Gastroesophageal sphincter (tissue), 4 donors: ENCODE measurements at places on chromosomes 2 and 18. TPM values are rescaled to one million over a fixed set of nuclear protein-coding genes. Genes with fewer than 3 reads are reported as not detected.

GRCh38 chr2:165074884-165075283 is 119.6 kb upstream of the SLC38A11 start:
- ATAC-seq = no peak

GRCh38 chr2:86065512-86065911 is 40.2 kb downstream of the POLR1A start:
- no peak for ATAC-seq

- no peak for ATAC-seq
Observed at GRCh38 chr2:149572102-149572953, 15.2 kb downstream of the MMADHC start.

DNA sequence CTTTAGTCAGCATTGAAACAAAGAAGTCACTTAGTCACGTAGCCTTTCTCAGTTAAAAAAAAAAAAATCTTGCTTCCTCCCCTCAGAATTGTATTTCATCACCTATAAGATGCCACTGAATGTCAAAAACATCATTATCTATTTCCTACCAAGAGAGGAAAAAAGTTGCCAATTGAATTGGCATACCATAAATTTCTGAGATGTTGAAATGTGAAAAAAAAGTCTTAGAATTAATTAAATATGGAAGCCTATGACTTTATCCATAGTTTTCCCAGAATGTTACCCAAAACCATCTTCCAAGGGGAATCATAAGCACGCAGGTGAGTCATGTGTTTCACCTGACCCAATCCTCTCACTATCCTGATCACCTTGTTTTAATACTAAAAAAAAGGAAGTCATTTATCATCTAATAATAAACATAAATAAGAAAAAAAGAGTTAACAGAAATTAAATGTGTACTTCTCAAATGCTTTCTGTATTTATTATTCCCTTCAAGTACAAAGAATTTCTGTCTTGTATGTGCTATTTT is 205.7 kb downstream of the TCF4 start:
- ATAC-seq = no peak

- no peak for ATAC-seq
Observed at GRCh38 chr2:194619366-194619765, 1037.7 kb upstream of the SLC39A10 start.

DNA sequence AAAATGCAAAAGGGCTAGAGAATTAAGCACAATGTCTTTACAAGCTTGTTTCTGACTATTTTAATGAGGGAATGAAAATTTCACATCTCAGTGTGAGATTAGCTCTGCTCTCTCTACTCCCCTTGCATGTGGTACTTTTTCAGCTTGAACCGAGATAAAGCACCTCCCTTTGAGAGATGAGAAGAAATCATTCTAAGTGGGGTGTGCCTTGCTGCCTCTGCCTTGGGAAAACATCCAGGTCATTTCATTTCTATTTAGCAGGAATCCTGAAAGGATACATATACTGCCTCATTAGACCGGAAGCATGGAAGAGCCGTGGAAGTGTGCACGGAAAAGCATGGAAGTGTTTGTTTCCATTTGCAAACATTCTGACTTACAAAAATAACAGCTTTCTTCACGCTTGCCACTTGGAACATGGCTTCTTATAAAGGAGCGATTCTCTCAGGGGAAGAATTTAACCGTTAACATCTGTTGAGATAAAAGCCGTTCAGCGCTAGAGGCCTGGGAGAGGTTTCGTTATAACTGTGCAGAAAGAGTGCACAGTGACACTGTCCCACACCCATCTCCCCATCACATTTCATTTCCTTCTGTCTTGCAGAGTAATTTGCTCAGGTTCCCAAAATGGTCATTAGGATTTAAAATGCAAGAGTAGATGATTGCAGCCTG is 16.7 kb downstream of the NOSTRIN start:
- no peak for ATAC-seq

- no peak for ATAC-seq
Observed at GRCh38 chr18:36288689-36289088, 8.8 kb upstream of the FHOD3 start.

GRCh38 chr18:46502444-46502843 is 154.6 kb downstream of the LOXHD1 start:
- no peak for ATAC-seq

LCLAT1 gene
- total RNA-seq = 55.4 TPM

POMC gene
- total RNA-seq = 2.5 TPM

DNA sequence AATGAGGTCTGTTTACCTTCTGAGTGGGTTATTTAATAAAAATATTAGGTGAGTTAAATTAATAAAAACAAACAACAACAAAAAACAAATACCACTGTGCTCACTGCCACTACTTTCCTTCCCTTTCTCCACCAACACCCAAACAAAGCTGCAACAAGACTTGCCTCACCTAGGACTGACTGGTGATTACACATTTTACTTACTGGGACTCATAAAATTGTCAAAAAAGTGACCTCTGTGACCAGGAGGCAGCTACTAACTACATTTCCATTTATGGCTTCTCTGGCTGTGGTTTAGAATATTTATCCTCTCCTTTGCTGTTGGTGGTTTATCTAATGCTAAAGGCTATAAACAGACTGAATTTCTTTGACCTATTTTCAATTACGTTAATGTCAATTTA is 39.8 kb downstream of the EFEMP1 start:
- ATAC-seq = no peak

- ATAC-seq = no peak
Observed at GRCh38 chr2:142723236-142723635, 154.2 kb upstream of the KYNU start.

OTOF gene
- not detected for total RNA-seq

DNA sequence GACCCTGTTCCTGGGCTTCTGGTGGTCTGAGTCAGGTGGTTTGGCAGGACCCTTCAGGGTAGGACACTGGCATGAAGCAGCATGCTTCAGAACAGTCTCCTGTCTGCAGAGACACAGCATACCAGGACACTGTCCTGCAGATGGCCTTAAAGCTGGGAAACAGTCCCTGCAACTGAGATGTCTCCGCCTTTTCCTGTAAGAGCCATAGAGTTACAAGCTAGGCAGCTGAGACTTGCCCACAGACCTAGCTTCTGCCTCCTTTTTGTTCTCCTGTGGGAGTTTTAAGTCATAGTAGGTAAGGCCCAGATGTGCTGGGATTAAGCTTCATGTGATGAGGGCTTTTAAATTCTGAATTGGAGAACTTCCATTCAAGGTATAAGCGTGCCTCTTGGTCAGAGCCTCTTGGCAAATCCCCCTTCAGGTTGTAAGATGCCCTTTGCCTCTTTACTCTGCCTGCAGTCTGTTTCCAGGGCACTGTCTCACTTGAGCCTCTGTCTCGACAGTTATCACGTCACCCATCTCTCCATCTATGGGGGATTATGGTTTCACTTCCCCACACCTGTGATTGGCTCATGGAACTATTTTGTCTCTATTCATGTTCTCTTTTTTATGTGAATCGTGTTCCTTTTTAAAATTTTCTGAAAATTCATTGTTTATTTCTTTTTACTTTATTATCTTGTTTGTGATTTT is 51.8 kb downstream of the COA5 start:
- ATAC-seq = no peak

CYP26B1 gene
- total RNA-seq = 1.9 TPM

- no peak for ATAC-seq
Observed at GRCh38 chr2:26179446-26179913, 6.6 kb downstream of the GAREM2 start.

- no peak for ATAC-seq
Observed at GRCh38 chr18:9648431-9649163, 34.2 kb upstream of the PPP4R1 start.

TWIST2 gene
- total RNA-seq = 51.8 TPM

TRMT61B gene
- total RNA-seq = 11.3 TPM

IL36RN gene
- total RNA-seq = not detected

DNA sequence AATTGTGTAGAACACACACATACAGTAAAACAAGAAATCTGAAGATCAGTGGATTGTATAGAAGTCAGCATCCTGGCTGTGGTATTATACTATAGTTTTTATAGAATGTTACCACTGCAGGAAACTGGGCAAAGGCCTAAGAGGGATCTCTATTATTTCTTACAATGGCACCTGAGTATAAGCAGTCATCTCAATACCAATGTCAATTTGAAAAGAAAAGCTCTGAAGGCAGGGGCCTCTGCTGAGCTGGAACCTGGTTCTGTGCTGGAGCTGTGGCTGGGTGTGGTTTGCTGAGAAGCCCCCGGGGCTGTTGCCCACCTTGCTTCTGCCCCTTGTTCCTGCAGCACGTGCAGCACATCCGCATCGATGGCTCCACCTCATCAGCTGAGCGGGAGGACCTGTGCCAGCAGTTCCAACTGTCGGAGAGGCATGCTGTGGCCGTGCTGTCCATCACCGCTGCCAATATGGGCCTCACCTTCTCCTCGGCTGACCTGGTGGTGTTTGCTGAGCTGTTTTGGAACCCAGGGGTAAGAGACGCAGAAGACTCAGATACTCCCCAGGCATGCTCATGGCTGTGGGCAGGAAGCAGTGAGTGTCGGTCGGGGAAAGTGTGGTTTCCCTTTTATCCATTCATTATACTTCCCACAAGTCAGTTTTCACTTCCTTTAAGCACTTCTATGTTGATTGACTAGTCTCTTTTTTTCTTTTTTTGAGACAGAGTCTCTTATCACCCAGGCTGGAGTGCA is 23.5 kb upstream of the RPL37A start:
- no peak for ATAC-seq

DNA sequence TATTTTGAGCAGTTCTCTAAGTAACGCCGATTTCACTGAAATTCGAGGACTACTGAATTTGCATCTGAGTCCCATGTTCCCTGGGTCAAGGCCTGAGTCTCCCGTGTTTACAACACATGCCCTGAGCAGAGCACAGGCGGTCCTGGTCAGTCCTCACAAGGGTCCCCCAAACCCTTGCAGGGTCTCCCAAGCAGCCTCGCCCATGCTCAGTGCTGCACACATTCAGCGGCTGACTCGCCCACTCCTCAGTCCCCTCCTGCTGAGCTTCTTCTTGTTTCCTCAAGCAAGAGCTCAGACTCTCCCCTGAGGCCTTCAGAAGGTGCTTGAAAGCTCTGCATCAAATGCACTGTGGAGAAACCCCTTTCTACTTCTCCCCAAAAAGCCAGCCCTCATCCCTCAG is 114.6 kb downstream of the INHBB start:
- no peak for ATAC-seq

DNA sequence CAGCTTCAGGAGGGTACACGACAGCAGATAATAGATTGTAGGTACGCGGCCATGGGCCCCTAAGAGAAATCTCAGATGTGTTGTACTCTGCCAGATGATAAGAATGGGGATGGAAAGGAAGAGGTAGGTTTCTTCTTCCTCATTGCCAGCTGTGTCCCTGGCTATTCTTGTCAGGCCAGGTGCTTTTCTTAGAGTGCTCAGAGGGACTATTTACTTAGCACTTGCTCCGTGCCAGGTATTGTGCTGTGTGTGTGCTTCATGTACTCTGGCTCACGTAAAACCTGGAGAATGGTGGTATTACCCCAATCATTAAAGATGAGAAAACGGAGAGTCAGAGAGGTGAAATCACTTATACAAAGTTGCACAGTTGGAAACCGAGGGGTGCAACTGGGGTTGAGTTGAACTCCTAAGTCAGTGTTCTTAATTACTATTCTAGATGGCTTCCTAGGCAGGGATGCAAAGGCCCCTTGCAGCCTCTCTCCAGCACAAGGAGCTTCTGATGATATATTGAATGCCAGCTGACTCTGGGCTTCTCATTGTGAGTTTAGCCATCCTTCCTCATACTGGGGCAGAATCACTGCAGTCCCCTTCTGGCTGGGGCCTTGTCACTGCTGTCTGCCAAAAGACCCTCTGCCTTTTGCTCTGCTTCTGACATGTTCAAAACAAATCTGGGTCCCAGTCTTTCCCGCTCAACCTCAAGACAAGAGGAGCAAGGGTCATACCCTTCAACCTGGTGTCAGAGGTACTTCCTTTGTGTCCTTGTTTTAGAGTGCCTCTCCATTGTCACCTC is 60.7 kb downstream of the LYPD1 start:
- ATAC-seq = no peak

DNA sequence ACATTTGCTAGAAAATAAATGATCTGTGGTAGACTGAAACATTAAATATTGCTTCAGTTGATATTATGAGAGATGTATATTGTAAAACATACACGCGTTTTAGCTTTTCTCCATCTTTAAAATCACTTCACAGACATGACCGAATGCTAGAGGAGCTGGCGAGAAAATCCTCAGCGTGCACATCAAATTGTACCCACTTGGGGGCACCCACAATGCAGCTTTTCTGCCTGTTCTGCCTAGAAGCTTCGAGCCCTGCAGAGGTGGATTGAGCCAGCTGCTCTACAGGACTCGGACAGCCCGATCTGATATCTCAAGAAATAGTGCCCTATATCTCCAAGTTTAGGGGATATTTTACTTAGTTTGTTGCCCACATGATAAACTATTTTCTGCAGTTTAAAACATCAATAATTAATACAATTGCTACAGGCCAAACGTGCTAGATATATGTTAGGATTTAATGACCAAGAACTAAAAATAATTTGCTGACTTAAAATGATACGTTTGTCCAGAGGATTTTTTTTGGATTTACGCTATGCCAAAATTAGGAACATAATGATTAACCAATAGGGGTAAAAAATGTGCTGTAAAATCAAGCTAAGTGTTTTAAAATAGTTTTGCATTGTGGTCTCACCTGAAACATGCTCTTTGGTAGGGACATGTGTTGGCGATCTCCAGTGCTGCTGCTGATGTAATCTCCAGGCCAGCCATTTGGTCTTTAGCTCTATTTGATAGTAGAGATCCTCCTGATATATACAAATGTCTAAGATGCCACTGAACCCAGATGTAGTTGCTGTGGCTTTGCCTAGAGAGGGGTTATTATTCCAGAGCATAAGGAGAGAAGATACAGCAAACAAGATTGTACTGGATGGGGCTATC is 22.3 kb upstream of the ATP5MC3 start:
- ATAC-seq = peak; percentile 53

REG1B gene
- not detected for total RNA-seq

GRCh38 chr2:6828299-6828584 is 37.5 kb downstream of the CMPK2 start:
- no peak for ATAC-seq

- no peak for ATAC-seq
Observed at GRCh38 chr2:2805263-2805662, 474.2 kb upstream of the MYT1L start.

DNA sequence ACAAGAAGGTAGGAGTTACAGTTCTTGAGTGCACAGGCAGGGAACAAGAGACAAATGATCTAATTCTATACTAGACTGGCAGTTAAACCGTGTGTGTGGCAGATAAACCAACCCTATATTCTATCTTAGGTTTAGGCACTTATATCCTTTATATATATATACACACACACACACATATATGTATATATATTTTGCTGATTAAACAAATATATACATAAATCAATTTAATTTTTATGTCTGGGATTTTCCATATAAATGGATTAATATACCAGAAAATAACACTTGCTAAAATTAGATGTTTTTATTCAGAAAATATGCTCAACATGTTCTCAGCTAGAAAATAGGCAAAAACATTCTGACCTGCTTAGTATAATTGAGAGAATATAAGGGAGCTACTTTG is 887.9 kb upstream of the KLHL29 start:
- no peak for ATAC-seq
